ENCODE measurements at places on chromosomes 3 and 15.

DNA sequence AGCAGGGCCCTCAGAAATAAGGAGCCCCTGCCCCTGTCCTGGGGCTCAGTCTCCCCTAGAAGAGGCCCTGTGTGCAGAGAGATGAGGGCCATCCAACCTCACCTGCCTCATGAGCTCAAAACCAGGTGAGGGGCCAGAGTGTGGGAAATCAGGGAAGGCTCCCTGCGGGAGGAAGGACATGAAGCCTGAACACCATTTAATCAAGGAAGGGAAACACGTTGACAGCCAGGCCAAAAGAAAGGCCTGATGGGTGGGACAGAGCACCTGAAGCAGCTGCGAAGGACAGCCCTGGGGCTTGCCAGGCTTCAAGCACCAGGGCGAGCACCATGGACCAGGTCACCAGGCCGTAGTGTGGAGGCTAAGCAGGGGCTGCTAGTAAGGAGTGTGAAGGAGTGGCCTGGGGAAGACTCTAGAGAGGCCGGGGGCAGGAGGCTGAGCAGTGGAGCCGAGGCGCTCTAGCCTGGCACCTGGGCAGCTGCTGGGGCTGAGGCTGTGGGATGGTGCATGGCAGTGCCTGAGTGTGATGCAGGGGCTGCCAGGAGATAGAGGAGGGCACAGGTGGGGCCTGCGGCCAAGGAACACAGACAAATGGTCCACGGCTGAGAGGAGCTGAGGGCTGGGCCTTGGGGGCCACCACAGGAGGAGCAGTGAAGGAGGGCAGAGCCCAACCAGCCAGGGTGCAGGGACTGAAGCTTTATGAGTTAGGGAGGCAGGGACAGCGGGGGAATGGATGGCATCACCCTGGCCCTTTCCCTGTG is 16.1 kb downstream of the ACAA1 start:
- DNase-seq, result no peak

DNA sequence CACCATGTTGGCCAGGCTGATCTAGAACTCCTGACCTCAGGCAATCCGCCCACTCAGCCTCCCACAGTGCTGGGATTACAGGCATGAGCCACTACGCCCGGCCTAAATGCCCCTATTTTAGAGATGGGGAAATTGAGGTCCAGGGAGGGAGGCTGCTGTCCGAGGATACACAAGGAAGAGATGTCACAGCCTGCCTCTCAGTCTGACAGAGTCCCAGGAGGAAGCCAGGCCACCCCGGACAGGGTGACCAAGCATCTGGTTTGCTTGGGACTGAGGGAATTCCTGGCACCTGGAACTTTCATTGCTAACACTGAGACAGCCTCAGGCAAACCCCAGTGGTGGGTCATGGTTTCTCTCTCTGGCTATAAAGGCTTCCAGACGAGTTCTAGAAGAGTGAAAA is 30.6 kb upstream of the ADAMTS7 start:
- DNase-seq, result no peak

GRCh38 chr3:51580418-51580817 is 41.9 kb downstream of the RAD54L2 start:
- no peak for DNase-seq

- DNase-seq, result no peak
These were observed 44.5 kb downstream of the LIMD1 start for GRCh38 chr3:45639044-45639392.

DNA sequence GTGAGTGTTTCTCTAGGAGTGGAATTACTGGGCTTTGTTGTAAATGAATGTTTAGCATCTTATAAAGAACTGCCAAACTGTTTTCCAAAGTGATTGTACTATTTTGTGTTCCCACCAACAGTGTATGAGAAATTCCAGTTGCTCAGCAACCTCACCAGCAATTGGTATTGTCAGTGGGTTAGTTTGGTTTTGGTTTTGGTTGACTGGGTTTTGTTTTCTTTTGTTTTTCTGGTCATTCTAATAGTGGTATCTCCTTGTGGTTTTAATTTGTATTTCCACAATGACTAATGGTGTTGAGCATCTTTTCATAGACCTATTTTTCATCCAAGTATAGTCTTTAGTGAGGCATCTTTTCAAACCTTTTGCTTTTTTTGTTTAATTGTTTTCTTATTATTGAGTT is 27.1 kb downstream of the FILIP1L start:
- DNase-seq, result no peak

GRCh38 chr3:152316318-152316717 is 47.6 kb downstream of the MBNL1 start:
- no peak for DNase-seq

GRCh38 chr3:66101901-66102300 is 63.2 kb upstream of the MAGI1 start:
- no peak for DNase-seq

DNA sequence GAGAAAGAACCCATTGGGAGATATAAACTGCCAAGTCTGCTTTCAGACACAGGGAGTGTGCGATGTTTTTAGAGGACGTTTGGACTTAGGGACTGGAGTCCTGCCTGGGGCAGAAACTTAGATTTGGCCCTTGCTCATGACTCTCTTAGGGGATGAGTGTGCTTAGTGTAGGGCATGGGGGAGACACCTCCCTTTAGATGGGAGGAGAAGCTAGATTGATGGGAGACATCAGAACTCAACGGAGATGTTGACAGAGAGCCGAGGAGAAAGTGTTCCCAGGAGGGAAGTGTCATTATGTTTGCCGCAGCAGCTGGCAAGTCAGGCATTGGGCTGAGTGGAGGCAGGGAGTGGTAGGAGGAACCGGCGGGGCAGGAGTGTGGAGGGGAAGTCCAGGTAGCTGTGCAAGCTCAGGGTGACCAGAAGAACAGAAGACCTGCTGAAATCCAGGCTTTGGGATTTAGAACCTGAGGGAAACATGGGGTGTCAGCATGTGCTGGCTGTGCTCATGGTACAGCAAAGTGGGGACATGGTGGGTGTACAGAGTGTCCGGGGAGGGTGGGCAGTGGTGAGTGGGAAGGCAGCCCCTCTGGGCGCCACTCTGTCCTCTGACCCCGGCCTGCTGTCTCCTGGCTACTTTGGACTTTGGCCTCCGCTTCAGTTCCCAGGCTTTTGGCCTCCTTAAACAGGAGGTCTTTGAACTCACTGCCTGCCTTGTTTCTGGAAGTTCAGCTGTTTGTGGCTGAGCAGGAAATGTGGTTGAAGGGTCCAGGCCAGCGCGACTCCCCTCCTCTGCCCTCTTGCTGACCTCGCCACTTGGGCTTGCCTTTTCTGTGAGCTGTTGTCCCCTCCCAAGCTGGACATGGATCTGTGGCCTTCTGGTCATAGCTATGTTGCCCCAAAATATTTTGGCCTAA is 324.0 kb upstream of the LRRFIP2 start:
- DNase-seq, result no peak

- DNase-seq, result no peak
These were observed 34.9 kb downstream of the MAGEF1 start for GRCh38 chr3:184676927-184677326.

DNA sequence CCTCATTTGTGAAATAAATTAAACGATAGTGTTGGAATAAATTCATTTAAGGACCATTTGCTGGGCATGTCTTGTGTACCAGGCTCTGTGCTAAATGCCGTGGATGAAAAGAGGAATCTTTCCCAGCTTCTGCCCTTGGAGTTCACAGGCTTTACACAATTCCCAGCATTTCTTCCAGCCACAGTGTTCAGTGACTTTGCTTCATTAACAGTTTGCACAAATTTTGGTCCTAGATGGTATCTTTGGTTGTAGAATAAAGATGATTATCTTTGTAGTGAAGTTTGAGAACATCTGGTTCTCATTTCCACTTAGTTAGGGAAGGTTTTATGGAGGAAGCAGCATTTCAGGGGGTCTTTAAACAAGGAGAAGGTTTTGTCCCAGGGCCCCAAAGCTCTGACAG is 100.1 kb downstream of the LRTM1 start:
- no peak for DNase-seq

DNA sequence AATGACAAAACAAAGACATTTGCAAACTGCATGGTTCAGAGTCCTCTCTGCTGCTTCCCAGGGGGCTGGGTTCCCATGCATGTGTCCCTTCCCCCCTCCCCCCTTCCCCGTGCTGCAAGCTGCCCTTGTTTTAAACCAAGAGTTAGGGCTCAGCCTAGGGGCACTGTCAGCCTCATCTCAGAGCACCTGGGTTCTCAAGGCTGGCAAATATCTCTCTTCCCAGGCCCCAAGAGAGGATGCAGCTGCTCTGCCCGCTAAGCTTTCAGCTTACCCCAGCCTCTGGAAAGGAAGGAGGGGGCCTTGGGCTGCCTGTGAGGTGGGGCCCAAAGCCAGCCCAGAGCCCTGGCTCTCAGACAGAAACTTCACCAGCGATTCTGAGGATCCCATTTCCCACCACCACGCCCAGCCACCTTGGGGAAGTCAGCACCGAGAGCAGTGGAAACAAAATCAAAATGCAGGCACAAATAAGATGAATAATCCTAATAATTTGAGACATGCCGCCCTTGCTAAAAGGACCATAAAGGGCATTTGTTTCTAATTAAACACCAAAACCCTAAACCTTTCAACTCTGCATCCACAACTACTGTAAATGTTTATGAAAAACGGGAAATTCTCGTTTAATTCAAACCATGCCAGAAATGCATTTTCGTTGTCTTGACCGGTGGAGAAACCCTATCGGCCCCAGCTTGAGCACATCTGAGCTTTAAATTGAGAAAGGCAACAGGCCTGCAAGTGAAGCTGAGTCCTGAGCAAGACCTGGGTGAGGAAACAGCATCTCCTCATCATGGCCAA is 67.7 kb upstream of the WNT5A start:
- DNase-seq, result no peak

DNA sequence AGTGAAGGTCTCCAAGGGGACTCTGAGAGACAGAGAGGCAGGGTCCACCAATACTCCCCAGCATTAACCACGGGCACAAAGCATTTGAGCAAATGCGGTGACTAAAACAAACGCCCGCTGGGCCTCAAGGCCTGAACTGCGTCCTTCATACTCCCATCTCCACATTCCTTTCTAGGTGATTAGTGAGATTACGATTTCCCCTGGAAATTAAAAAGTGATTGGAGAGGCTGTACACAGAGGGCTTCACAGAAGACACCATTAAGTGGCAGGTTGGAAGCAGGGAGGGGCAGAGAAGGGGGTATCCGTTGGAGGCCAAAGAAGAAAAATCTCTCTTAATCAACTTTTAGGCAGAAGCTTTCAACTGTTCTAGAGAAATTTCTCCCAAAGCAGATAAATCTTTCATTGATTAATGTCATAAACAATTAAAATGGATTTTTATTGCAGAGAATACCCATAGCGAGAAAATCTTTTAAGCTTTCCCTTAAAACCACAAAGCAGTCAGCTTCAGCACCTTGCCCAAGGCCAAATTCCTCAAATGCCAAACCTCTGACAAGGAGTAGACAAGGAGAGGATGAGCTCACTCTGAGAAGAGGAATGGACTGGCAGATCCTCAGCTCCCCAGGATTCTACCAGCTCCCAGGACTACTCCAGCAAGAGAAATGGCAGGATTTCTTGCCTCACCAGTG is 38.2 kb downstream of the MB21D2 start:
- peak; percentile 80 for DNase-seq

Measured in skeletal muscle cell (primary cell).